Ureter (tissue), 1 donor: ENCODE measurements at places on chromosomes 2 and 18.

DNA sequence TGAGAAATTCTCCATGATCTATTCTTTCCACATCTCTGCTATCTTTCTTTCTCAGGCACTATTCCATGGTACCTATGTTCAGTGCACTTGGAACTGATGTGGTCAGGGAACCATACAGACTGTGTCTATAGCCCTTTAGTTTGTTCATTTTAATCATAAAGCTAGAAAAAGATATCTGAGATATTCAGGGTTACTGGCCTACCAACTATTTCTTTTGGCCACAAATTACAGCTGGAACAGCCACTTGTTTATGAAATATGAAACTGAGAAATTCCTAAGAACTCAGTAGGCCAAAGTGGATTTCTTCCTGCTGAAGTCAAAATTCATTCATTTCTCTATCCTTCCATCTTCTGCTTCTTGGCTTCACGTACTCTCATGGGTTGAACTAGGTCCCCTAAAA, 22.8 kb upstream of the LYPD1 start:
- DNase-seq, result no peak

DNA sequence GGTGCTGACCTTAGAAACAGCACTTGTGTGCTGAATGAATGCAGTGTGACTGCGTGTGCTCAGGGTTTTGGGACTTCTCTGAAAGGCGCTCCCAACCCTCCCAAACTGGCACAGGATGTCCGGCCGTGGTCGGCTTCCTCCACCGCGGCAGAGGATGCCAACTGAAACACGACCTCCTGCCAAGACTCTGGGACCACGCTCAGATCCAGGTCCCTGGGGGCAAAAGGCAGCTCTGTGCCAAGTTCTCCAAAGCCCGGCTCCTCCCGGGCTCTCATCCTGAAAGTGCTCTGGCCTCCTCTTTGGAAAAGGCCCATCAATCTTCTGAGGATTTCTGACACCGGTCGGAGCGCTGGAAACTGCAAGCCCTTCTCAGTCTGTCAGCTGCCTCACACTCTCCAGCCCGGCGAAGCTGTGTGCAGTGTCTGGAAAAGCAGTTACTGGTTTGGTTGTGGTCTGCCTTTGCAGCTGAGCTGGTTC, 32.3 kb upstream of the ZBTB7C start:
- no peak for DNase-seq

DNA sequence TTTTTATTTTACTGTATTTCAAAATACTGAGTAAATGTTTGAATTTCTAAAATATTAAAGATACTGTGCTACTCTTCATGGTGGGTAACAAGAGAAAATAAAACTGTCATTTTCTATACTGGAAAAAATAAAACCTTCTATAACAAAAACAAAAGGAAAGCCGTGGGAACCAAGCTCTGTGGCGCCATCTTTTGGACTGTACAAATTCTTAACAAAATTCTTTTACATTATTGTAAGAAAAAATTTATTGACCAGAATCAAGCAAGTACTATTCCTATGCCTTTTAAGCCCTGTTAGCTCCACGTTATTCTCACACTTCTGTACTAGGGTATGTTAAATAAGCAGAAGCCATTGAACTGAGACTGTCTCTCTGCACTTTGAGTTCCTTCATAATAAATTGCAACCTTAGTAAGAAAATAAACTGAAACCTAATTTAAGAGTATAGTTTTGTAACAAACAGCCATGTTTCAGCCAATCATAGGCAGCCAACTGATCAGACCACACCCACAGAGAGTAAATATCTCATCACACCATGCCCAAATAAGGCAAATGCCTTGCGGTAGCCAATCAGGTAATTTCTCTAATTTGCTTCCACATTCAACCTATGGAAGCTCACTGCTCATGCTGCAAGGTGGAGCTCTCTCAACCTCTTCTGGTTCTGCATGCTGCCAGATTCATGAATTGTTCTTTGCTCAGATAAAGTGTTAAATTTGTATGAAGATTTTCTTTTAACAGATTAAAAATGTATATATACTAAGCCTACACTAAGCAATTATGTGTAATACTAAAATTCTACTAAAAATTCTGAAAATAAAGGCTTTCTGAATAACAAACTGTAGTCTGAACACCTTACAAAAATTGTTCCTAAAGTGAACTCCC, 42.2 kb downstream of the HIBCH start:
- DNase-seq, result no peak

GRCh38 chr2:205660521-205661124, 21.7 kb upstream of the NRP2 start:
- DNase-seq, result no peak

DNA sequence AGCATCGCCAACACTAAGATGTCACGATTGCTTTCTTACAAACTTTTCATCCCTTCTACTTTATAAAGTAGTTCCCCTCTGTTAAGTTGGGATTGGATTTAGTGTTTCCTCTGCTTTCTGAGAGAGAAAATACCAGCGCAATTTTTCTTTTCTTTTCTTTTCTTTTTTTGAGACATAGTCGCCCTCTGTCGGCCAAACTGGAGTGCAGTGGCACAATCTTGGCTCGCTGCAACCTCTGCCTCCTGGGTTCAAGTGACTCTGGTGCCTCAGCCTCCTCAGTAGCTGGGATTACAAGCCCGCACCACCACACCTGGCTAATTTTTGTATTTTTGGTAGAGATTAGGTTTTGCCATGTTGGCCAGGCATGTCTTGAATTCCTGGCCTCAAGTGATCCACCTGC, 9.0 kb downstream of the RELCH start:
- DNase-seq, result no peak

- DNase-seq, result no peak
Measured at GRCh38 chr18:71798986-71799673, 745.0 kb downstream of the CBLN2 start.
